ENCODE measurements at places on chromosomes 3 and 15.

- DNase-seq: no peak
Measured at GRCh38 chr15:64503197-64503596, 42.8 kb downstream of the ZNF609 start.

DNA sequence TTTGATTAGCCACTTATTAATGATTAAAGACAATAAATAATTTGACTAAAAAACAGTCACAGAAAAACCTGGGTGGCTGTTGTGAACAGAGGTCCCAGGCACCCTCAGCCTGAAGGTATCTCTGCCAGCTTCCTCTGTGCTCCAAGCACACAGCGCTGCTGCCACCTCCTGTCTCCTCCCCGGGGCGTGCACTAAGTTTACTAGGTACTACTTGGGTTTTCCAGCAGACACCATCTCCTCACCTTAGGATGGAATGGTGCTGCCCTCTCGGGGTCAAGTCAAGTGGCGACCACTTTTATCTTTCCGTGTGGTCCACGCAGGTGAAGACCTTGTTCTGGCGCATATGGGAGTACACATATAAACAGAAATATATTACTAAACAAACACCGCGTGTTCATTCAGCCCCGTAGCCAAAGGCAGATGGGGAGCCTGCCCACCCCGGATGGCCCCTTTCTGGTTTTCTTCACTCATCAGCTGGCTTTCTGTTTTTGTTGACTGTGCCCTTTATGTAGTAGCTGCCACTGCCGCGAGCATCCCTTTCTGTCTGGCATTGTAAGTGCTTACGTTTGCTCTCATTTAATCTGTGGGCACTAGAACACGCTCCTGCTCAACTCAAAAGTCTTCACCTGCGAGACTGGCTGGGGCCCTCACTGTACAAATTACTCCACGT is 128.0 kb downstream of the LRIG1 start:
- peak; percentile 58 for DNase-seq

- no peak for DNase-seq
Measured at GRCh38 chr15:51251556-51251955, 86.8 kb downstream of the CYP19A1 start.

GRCh38 chr15:45666119-45666875 is 31.5 kb downstream of the SQOR start:
- DNase-seq: no peak

- no peak for DNase-seq
Measured at GRCh38 chr3:128242818-128243601, 89.7 kb downstream of the EEFSEC start.

DNA sequence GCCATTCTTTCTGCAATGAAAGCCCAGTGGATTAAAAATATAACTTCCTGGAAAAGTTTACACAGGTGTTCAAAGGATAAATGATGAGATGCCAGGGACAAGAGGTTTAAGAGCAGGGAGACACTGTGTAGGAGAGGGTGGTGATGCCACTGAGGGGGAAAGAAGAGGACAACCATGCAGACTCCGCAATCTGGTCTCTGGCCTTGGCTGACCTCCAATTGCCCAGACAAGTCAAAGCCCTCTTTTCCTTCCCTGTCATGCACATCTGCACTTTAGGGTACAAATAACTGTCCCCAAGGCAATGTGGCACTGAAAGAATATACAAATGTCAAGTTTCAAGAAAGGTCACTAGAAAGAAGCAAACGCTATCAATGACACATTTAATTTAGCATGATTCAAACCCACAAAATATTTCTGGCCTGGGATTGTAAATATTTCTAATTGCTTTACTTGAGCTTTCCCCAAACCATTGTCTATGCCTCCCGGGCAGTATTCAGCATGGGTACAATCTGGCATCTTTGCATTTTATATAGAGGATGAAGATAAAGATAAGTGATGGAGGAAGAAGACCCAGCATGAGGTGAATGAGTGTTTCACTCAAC is 319.4 kb downstream of the PLCL2 start:
- DNase-seq: no peak

DNA sequence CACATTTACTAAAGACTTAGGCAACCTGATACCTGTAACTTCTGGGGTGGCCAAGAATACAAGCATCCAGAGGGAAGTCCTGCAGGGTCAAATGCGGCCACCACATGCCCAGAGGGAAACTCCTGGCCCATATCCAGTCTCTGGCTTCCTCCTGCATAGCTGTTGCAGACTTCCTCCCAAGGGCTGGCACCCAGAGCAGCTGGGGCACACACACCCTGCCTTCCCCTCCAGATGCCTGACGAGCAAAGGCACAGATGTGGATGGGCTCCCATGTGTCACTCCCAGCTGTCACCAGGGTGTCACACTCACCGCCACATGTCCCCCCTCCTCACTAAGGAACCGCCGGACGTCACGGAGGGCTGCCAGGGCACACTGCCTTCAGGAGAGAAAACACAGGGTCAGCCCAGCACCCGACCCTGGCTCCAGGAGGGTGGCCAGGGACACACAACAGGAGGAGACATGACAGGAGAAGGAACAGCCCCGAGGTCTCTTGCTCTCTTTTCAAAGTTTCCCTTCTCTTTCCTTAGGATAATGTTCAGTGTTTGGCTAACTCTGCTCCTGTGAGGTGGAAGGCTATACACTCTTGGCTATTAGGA is 13.2 kb downstream of the PFKFB4 start:
- no peak for DNase-seq

DNA sequence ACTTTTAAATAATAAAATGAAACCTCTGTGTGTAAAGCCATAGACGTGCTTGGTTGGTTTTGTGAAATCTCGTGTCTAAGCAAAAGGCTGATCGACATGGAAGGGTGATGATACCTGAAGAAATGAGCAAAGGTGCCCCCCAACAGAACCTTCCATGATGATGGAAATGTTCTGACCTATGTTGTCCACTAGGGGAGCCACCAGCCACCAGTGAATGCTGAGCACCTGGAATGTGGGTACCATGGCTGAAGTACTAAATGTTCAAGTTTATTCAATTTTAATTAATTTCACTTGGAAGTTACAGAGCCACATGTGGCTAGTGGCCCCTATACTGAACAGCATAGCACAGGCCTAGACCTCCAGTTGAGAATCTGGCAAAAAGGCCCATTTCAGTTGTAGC is 158.8 kb downstream of the POLR2M start:
- DNase-seq: no peak

- DNase-seq: no peak
Measured at GRCh38 chr3:47006145-47006651, 26.7 kb downstream of the NBEAL2 start.

DNA sequence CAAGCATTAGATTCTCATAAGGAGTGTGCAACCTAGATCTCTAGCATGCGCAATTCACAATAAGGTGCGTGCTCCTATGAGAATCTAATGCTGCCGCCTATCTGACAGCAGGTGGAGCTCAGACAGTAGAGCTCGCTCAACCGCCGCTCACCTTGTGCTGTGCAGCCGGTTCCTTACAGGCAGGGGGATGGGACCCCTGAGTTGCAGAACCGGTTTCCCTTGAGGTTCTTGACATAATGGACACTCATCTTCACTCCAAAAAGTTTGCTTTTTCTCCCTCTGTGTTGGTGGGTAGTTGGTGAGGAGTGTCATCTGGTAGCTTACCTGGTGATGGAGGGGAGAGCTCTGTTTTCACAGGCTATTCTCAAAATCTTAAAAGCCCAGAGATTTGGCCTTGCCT is 324.0 kb upstream of the TBL1XR1 start:
- DNase-seq: no peak

All from NCI-H1436 (cell line).